ENCODE measurements at places on chromosomes 3 and 15.

DNA sequence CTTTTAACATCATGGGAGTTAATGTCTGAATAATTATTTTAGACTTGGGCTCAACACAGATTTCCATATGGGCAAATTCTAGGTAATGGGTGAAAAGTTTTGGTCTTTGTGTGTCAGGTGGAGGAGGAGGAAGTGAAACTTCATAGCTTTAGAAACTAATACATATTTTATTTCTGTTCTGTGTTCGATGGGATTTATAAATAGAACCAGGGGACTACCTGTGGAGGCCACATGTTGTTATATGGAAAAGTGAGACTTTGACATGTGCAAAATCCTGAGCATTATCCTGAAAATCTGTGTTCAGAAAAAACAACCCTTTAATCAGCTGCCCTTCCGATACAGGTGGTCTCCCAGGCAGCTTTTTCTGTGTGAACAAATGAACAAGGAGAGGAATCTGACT lies 209.5 kb downstream of the SOX2 start:
- no peak overlapping the region for H3K4me3 ChIP-seq
- H3K4me1 ChIP-seq = no peaks in the 10 kb centered on the region
- H3K27me3 ChIP-seq = no peaks in the 10 kb centered on the region
- H3K27ac ChIP-seq = no peak overlapping the region
- no peak for DNase-seq
- H3K36me3 ChIP-seq = no peaks in the 10 kb centered on the region

- H3K27ac ChIP-seq = no peak overlapping the region
- DNase-seq = no peak
- H3K4me3 ChIP-seq = no peak overlapping the region
- H3K27me3 ChIP-seq = peaks cover 3% of the 10 kb centered on the region
- H3K36me3 ChIP-seq = no peaks in the 10 kb centered on the region
- peaks cover 6% of the 10 kb centered on the region for H3K4me1 ChIP-seq
Measured at GRCh38 chr3:45760878-45761711, 35.2 kb downstream of the SLC6A20 start.

DNA sequence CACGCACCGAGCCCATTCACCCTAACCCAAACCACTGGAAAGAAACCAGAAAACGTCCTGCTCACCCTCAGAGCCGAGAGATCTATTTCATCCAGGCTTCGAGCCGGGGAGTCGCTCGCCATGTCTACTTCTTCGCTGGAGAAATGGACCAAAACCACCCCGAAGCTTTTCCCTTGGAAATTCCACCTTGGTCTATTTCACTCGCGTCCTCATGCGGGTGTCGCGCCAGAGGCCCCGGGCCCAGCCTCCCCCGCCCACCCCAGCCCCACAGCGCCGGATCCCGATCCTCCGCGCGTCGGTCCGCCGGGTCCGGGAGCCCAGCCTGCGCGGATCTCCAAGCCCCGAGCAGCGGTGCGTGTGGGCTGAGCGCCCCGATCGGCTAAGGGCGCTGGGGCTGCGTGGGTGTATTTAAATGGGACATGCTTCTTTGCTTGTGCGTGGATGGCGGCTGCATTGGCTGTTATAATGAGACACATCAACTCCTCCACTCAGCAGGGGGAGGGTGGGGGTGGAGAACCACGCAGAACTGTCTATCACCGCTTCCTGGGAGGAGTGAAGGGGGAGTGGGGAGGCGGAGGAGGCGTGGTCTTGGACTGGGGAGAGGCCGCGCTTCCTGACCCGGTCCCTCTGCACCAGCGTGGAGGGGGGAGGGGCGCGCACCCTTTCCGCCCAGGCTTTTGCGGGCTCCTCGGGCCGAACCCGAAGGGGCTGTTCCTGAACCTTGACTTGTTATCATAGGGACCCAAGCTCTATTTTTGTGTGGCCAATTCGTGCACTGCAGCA lies at the start of gene TNIK:
TSS of gene TNIK (minus strand) at position 464 of the 783 bp plus-strand sequence. CDS start at position 122, 342 bp downstream.
- DNase-seq = peak; percentile 98
- peaks cover 40% of the 10 kb centered on the region for H3K4me1 ChIP-seq
- peak within 1 kb of the TSS; percentile 74 for H3K4me3 ChIP-seq
- H3K27ac ChIP-seq = peak within 1 kb of the TSS; percentile 71
- H3K27me3 ChIP-seq = no peaks in the 10 kb centered on the region

GRCh38 chr3:99925584-99926230 lies 108.0 kb downstream of the CMSS1 start:
- no peak overlapping the region for H3K27ac ChIP-seq
- no peaks in the 10 kb centered on the region for H3K4me1 ChIP-seq
- DNase-seq = no peak

DNA sequence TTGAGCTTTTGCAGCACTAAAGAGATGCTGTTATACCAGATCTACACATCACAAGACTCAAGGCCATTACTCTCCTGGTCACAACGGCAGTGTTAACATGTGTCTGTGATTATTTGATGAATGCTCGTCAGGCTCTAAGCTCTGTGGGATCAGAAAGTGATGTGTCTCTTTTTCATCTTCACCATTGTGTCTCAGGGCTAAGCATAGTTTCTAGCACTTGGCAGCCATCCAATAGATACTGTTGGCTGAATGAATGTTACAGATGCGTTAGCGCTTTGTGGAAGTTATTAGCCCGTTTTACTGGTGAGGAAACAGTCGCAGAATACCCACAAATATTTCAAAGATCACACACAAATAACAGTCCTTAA lies 1.2 kb upstream of the FAM81A start:
- H3K4me1 ChIP-seq = peaks cover 15% of the 10 kb centered on the region
- H3K27ac ChIP-seq = no peak overlapping the region
- H3K27me3 ChIP-seq = peaks cover 26% of the 10 kb centered on the region
- no peaks in the 10 kb centered on the region for H3K36me3 ChIP-seq
- DNase-seq = no peak

DNA sequence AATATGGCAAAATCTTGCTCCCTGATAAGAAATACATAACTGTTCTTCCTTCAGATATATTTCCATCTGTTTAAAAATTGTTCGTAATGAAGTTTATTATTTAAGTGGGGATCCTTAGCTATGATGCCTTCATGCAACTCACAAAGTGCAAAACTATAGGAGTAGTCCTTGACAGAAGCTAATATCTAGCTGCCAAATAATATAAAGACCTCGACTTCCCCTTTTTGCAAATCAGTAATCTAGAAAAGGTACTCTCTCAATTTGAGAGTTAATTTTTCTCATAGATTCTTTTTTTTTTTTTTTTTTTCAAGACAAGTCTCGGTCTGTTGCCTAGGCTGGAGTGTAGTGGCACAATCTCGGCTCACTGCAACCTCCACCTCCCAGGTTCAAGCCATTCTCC lies 23.0 kb downstream of the SLTM start:
- no peak for DNase-seq
- no peaks in the 10 kb centered on the region for H3K27me3 ChIP-seq
- H3K4me1 ChIP-seq = peaks cover 7% of the 10 kb centered on the region
- H3K4me3 ChIP-seq = no peak overlapping the region
- H3K36me3 ChIP-seq = peaks cover 51% of the 10 kb centered on the region

GRCh38 chr15:61087573-61087972 lies 141.5 kb downstream of the RORA start:
- H3K36me3 ChIP-seq = no peaks in the 10 kb centered on the region
- peaks cover 4% of the 10 kb centered on the region for H3K27me3 ChIP-seq
- no peaks in the 10 kb centered on the region for H3K4me1 ChIP-seq

GRCh38 chr3:61664105-61664482 lies 102.7 kb downstream of the PTPRG start:
- no peaks in the 10 kb centered on the region for H3K4me1 ChIP-seq
- no peaks in the 10 kb centered on the region for H3K36me3 ChIP-seq
- DNase-seq = no peak
- H3K4me3 ChIP-seq = no peak overlapping the region

GRCh38 chr15:25716414-25717126 lies 146.6 kb downstream of the ATP10A start:
- no peaks in the 10 kb centered on the region for H3K27me3 ChIP-seq
- no peak for DNase-seq
- H3K4me1 ChIP-seq = no peaks in the 10 kb centered on the region

DNA sequence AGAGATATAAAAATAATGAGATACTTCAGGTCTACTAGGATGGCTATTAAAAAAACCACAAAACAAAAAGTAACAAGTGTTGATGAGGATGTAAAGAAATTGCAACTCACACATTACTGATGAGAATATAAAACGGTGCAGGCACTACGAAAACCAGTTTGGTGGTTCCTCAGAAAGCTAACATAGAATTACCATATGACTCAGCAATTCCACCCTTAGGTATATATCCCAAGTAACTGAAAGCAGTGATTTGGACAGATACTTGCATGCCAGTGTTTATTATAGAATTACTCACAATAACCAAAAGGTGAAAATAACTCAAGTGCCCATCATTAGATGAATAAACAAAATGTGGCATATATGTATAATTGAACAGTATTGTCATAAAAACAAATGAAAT lies 87.5 kb upstream of the MELTF start:
- no peaks in the 10 kb centered on the region for H3K4me1 ChIP-seq
- no peaks in the 10 kb centered on the region for H3K27me3 ChIP-seq
- no peak overlapping the region for H3K4me3 ChIP-seq

- H3K27me3 ChIP-seq = no peaks in the 10 kb centered on the region
- H3K27ac ChIP-seq = no peak overlapping the region
- no peak for DNase-seq
- no peaks in the 10 kb centered on the region for H3K4me1 ChIP-seq
Measured at GRCh38 chr15:56877255-56877970, 41.0 kb upstream of the TCF12 start.

- H3K27me3 ChIP-seq = no peaks in the 10 kb centered on the region
- no peaks in the 10 kb centered on the region for H3K36me3 ChIP-seq
- no peak overlapping the region for H3K27ac ChIP-seq
- H3K4me3 ChIP-seq = no peak overlapping the region
- DNase-seq = no peak
Measured at GRCh38 chr3:182521339-182521738, 272.0 kb upstream of the ATP11B start.

GRCh38 chr3:13621381-13622221 lies 72.7 kb downstream of the FBLN2 start:
- DNase-seq = peak; percentile 25
- H3K36me3 ChIP-seq = no peaks in the 10 kb centered on the region
- peak overlapping the region; percentile 5 for H3K4me3 ChIP-seq
- H3K27me3 ChIP-seq = no peaks in the 10 kb centered on the region

DNA sequence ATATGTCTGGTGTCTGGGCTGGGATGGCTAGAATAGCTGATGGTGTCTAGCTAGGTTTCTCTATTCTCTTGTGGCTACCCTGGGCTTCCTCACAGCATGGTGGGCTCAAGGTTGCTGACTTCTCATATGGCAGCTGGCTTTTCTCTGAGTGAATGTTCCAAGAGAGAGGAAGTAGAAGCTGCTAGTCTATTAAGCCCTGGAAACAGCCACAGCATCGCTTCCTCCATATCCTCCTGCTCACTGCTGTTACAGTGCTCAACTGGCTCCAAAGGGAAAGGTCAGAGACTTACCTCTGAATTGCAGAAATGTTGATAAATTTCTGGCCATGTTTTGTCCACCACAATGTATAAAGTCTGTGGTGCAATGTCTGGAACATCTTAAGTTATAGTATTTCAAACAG lies 299.9 kb upstream of the ADAMTS9 start:
- no peak overlapping the region for H3K4me3 ChIP-seq
- H3K27ac ChIP-seq = no peak overlapping the region
- no peak for DNase-seq
- H3K4me1 ChIP-seq = no peaks in the 10 kb centered on the region
- no peaks in the 10 kb centered on the region for H3K36me3 ChIP-seq
- no peaks in the 10 kb centered on the region for H3K27me3 ChIP-seq

- H3K4me3 ChIP-seq = no peak overlapping the region
- H3K36me3 ChIP-seq = peaks cover 20% of the 10 kb centered on the region
- no peak for DNase-seq
- no peaks in the 10 kb centered on the region for H3K27me3 ChIP-seq
- H3K27ac ChIP-seq = no peak overlapping the region
- no peaks in the 10 kb centered on the region for H3K4me1 ChIP-seq
Measured at GRCh38 chr15:82150645-82151044, 104.8 kb upstream of the MEX3B start.

GRCh38 chr15:63065262-63066221 lies 23.0 kb downstream of the TPM1 start:
- no peaks in the 10 kb centered on the region for H3K4me1 ChIP-seq
- DNase-seq = no peak
- no peak overlapping the region for H3K4me3 ChIP-seq
- H3K27me3 ChIP-seq = no peaks in the 10 kb centered on the region
